SW480 (cell line): ENCODE measurements at places on chromosomes 2 and 18.

DNA sequence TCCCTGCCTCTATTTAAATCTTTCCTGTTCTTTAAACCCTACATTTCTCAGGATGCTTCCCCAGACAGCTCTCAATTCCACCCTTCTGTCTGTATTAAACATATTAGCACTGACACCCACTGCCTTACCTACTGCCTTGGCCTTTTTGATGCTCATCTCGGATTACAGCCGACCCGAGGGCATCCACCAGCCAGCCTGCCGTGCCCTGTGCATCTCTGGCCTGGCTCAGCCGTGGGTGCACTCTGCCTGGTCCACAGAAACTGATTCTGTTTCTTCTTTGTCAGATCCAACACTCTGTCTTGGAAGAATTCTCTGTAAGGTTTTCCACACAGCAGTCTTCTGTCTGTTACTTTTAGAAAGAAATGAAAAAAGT lies 27.2 kb downstream of the TANC1 start:
- DNase-seq = no peak

- DNase-seq = no peak
Measured at GRCh38 chr18:43627848-43628530, 350.7 kb upstream of the SYT4 start.

DNA sequence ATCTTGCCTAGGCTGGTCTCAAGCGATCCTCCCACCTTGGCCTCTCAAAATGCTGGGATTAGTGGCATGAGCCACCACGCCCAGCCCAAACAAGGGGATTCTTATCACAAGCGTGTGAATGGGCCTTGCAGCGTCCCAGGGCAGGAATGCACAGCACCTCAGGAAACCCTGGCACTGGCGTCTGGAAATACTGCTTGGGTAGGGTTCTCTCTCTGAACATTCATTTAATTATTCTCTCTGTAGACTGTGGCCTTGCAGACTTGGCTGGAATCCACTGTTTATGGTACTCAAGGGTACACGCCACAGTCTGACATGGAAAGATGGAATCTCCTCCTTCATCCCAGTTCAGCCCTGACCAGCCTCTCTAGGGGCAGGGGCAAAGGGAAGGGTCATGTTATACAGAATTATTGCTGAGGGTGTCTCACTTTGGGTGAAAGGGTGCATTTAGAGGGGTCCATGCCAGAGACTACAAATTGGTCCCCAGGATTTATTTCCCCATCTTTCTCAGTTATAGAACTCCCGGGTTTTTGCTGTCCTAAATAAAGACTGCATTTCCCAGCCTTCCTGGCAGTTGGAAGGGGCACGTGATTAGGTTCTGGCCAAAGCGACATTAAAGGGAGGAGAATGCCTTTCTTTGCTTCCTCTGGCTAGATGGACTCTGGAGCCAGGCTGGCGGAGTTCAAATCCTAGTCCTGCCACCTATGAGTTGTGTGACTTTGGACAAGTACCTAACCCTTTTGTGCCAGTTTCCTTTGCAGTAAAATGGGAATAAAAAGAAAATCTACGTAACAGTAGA lies 147.2 kb upstream of the HAAO start:
- DNase-seq = no peak

GRCh38 chr18:49764032-49764431 lies 49.3 kb downstream of the ACAA2 start:
- DNase-seq = no peak

DNA sequence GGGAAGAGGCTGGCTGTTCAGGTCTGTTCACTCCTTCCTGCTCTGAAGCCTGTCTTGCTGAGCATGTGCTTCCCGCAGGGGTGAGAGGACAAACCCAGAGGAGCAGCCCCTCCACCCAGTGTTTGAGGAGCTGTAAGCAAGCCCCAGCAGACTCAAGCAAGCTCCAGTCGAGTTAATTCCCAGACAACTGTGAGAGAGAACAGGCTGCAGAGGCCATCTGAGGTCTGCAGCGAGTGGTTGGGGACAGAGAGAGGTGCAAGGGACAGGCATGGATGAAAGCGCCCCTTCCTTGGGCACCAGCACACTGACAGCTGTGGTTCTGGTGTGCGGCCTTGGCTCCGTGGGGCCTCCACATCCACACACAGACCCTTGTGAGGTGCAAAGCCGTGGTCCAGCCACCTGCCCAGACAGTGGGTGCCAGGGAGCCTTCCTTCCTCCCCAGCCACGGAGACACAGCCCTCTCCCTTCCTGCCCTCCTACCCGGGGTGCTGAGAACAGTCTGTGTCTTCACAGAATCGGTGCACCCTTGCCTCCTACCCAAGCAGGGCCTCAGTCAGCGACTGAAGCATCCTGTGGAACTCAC lies 36.2 kb downstream of the MAL start:
- no peak for DNase-seq

DNA sequence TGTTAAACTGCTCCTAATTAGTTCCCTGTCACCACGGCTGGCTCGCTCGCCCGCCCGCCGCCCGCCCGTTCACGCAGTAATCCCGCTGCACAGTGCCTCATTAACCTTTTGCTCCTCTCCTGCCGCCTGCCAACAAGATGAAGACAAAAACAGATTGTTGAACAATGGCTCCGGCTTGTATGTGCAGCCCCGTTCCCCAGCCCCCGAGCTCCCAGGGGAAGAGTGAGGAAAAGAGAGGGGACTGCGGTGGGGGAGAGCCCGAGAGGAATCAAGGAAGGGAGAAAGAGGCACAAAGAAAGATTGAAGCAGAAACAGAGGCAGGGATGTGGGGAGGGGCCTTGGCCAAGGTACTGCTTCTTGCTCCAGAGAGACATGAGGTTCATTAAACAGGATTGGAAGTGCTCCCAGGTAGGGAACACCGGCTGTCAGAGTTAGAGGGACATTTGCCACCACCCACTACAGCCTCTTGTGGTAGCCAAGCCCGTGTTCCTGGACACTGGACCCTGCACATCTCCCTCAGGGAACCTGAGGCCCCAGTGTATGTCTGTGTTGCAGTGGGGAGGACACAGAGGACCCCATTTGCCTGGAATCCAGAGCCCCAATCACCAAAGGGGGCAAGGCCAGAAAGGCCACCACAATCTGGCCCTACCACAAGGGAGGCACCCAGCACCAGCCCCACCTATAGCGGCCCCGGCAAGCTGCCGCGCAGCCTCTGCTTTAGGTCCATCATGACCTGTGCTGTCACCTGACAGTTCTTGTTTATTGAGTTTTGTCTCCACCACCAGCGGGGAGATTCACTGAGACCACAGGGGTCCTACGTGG lies 38.1 kb downstream of the EMX1 start:
- no peak for DNase-seq

DNA sequence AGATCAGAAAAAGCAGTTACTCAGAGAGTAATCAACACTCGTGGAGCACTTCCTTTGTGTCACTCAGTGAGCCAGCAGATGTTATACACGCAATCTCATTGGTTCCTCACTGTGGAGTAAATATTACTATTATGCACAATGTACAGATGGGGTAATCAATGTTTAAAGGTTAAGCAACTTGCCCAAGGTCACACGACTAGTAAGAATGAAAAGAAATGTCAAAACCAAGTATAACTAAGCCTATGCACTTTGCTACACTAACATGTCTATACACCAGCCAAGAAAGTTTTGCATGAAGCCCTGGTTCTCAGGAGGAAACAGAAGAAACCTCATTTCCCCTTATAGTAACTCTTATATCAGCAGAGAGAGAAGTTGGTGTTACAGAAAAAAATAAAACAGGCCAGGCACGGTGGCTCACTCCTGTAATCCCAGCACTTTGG lies 5.4 kb downstream of the METTL21A start:
- no peak for DNase-seq

- no peak for DNase-seq
Measured at GRCh38 chr2:113834051-113834730, 55.7 kb upstream of the ACTR3 start.

GRCh38 chr2:148106331-148106730 lies 85.4 kb downstream of the MBD5 start:
- no peak for DNase-seq

DNA sequence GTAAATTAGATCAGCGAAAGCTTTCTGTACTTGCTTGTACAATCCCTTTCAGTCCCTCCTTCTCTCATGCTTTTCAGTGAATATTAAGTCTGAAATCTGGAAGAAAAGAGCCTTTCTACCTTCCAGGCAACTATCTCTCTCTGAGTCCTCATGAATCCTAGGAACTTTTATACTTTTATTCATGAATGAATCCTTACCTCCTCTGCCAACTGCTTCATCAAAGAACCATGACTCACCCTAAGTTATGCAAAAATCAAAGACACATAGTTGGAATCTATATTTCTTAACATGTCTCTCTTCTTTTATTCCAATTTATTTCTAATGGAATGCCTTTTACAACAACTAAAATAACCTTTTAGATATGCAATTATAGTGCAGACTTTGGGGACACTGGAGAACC lies 394.2 kb downstream of the CLIP4 start:
- no peak for DNase-seq

GRCh38 chr2:232927032-232927792 lies 57.1 kb downstream of the SNORC start:
- no peak for DNase-seq

- DNase-seq = no peak
Measured at GRCh38 chr18:44536046-44536445, 144.6 kb upstream of the SETBP1 start.

- DNase-seq = no peak
Measured at GRCh38 chr2:235489897-235490296, 3.9 kb upstream of the AGAP1 start.

DNA sequence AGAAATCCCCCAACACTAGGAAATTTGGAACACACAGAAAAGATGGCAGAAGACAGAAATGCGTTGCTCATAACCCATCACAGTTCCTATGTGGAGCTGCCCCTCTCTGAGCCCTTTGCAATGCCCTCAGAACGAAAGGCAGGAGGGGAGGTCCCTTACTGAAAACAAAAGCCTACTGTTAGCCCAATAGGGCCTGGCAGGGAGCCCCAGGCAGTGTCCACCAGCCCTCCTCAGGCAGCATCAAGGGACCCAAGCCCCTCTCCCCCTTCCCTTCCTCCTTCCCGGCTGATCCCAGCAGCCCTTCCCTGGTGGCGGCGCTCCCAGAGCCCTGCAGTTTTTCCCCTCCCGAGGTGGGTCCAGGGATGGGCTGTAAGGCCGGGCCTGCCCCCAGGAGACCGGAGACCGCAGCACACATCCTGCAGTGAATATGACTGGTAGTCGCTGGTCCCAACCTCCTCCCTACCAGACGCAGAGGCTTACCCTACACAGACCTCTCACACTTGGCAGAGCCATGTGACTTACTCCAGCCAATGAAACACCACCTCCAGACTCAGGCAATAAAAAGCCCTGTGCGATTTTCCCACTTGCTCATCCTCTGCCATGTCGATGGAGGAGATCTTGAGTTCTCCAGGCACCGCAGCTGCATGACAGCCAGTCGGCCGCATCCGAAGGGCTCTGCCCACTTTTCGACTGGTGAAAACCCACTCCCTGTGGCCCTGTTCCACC lies 19.4 kb upstream of the DUSP2 start:
- no peak for DNase-seq

- no peak for DNase-seq
Measured at GRCh38 chr2:43642363-43642762, 5.3 kb downstream of the PLEKHH2 start.

DNA sequence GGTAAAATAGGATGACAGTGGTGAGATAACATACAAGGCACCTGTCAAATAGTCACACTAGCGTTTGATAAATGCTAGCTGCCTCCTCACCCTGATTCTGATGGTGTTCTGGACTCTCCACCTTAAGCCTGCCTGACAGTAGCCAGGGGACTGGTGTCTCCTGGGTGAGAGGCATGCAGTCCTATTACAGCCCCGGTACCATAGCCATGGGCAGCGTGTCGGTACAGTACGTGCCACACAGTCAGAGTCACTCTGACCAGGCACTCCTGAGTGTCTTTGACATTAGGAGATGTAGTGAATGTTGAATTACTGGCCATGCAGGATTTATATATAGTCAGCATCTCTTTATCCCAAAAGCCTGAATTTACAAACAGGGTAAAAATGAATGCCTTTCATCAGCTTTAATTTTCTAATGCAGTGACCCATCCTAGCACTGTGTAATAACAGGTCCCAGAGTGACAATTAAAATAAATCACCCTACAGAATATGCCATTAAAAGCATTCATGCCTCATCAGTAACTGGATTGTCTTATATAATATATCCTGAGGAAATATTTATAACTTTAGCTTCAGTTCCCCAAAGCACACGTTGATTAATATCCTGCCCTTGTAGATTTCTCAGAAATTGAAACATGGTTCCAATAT lies 760.3 kb upstream of the SOX11 start:
- no peak for DNase-seq

DNA sequence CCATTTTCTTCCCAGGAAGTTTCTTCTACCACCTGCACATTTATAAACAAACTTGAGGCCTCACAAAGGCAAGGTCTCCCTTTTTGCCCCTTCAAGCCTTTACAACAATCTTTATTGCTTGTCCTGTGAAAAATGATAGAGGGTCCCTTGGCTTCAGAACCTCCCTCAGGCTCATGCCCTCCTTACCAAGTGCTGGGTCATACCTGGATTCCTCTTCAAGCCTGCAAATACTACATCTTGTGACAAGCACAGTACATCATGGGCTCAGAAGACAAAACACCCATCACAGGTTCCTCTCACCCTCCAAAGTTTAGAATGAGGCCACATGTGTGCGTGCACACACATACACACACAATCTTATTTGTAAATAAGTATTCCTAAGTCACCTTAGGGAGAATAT lies 9.1 kb downstream of the CAPN14 start:
- DNase-seq = no peak

DNA sequence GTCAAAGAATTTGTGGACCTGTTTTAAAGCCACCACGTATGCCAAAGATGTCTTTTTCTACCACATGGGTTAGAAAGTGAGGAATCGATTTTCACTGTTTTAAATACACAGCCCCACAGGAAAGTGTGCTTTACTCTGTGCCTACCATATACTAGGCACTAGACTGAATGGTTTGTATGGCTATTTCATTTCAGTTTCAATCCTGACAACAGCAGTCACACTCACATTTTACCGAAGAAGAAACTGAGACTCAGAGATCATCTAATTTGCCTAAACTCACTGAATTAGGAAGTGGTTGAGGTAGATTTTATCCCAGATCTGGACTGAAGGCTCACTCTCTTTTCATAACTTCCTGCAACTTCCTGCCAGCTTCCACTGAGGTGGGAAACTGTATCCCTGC lies 176.4 kb downstream of the ALK start:
- DNase-seq = no peak

DNA sequence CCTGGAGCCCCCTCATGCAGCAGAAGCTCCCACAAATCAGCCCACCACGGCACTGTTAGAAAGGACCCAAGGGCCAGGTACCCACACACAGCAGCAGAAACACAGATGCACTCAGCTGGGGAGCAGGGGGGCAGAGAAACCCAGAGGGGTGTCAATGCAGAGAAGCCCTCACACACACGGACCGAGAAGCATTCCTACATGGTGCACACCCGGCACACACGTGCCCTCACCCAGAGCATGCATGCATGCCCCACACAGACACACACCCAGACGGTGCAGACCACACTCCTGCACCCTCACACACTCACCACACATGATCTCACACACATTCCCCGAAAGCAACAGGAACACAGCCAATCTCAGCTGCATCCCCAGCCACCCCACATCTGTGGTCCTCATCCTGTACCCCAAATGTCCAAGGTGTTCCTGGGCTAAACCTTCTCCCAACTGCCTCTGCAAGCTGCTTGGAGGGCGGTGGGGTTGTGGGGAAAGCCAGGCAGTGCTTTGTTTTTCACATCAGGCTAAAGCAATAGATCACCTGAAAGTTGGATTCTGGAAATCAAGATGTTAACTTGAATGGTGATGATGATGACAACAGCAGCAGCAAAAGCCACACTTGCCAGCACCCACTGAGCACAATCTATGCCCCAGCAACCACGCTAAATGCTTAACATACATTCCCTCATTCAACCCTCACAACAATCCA lies 102.3 kb downstream of the ZFP36L2 start:
- no peak for DNase-seq

- DNase-seq = no peak
Measured at GRCh38 chr2:235086481-235087184, 134.8 kb downstream of the SH3BP4 start.

- no peak for DNase-seq
Measured at GRCh38 chr2:120480903-120481445, 135.0 kb downstream of the INHBB start.
